Motor neuron (in vitro differentiated cells): ENCODE measurements at places on chromosomes 16 and 17. TPM values are rescaled to one million over a fixed set of nuclear protein-coding genes. Genes with fewer than 3 reads are reported as not detected.

NXPH3 gene
- total RNA-seq = 0.97 and 1.3 TPM in 2 replicates

VASN gene
- total RNA-seq = 1.5 and 1.9 TPM in 2 replicates

RECQL5 gene
- total RNA-seq = 12.6 and 15.0 TPM in 2 replicates

NPW gene
- total RNA-seq = 0.58 and 0.81 TPM in 2 replicates
